ENCODE measurements at places on chromosomes 7 and 10.

DNA sequence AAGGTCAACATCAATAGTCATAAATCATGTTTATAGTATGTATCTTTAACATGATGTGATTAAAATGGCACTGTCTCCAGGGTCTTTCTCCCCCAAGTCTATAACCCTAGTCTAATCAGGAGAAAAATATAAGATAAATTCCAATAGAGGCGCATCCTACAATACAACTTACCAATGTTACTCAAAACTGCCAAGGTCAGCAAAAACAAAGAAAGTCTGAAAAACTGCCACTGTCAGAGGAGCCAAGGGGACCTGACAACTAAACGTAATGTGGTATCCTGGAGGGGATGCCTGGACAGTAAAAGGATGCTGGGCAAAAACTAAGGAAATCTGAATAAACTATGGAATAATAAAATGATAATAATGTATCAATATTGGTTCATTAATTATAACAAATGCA, 63.9 kb downstream of the TPK1 start:
- no peaks in the 10 kb centered on the region for H3K4me1 ChIP-seq
- no peak for DNase-seq
- no peak overlapping the region for H3K27ac ChIP-seq
- H3K4me3 ChIP-seq: no peak overlapping the region
- H3K27me3 ChIP-seq: no peaks in the 10 kb centered on the region

- H3K4me1 ChIP-seq: no peaks in the 10 kb centered on the region
- no peak overlapping the region for H3K27ac ChIP-seq
- DNase-seq: no peak
- H3K36me3 ChIP-seq: no peaks in the 10 kb centered on the region
Measured at GRCh38 chr10:132808383-132809231, 22.7 kb upstream of the NKX6-2 start.

- no peaks in the 10 kb centered on the region for H3K4me1 ChIP-seq
- no peaks in the 10 kb centered on the region for H3K36me3 ChIP-seq
- no peak for DNase-seq
- no peaks in the 10 kb centered on the region for H3K27me3 ChIP-seq
Measured at GRCh38 chr10:48459270-48460150, 145.4 kb downstream of the ARHGAP22 start.

- DNase-seq: no peak
- no peak overlapping the region for H3K4me3 ChIP-seq
- H3K4me1 ChIP-seq: no peaks in the 10 kb centered on the region
- no peaks in the 10 kb centered on the region for H3K36me3 ChIP-seq
Measured at GRCh38 chr10:50855015-50855414, 30.4 kb downstream of the A1CF start.

- H3K36me3 ChIP-seq: no peaks in the 10 kb centered on the region
- no peaks in the 10 kb centered on the region for H3K27me3 ChIP-seq
- no peaks in the 10 kb centered on the region for H3K4me1 ChIP-seq
- no peak overlapping the region for H3K4me3 ChIP-seq
- H3K27ac ChIP-seq: no peak overlapping the region
Measured at GRCh38 chr10:53601260-53601875, 828.8 kb upstream of the MBL2 start.

DNA sequence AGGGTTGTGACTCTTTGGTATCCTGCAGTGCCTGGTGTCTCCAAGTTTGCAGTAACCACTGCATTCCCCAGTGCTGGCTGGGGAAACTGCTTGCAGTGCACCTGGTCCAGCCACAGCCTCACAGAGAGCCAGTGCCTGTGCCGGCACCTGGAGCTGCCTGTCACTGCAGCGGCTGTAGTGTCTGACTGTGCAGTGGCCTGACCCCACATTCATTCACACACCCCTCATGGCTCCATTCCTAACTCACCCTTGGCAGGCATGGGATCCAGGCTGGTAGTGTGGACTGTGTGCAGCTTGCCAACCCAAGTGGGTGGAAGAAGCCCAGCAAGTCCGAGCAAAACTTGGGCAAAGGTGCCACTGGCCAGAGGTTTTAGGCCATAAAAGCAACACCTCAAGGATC, 3.7 kb upstream of the CYP3A43 start:
- H3K27me3 ChIP-seq: peaks cover 16% of the 10 kb centered on the region
- H3K36me3 ChIP-seq: no peaks in the 10 kb centered on the region
- no peak for DNase-seq
- no peak overlapping the region for H3K27ac ChIP-seq
- H3K4me1 ChIP-seq: no peaks in the 10 kb centered on the region

- no peak overlapping the region for H3K4me3 ChIP-seq
- no peak overlapping the region for H3K27ac ChIP-seq
- no peaks in the 10 kb centered on the region for H3K36me3 ChIP-seq
- no peak for DNase-seq
- no peaks in the 10 kb centered on the region for H3K27me3 ChIP-seq
Measured at GRCh38 chr10:7170626-7171322, 240.1 kb downstream of the SFMBT2 start.

DNA sequence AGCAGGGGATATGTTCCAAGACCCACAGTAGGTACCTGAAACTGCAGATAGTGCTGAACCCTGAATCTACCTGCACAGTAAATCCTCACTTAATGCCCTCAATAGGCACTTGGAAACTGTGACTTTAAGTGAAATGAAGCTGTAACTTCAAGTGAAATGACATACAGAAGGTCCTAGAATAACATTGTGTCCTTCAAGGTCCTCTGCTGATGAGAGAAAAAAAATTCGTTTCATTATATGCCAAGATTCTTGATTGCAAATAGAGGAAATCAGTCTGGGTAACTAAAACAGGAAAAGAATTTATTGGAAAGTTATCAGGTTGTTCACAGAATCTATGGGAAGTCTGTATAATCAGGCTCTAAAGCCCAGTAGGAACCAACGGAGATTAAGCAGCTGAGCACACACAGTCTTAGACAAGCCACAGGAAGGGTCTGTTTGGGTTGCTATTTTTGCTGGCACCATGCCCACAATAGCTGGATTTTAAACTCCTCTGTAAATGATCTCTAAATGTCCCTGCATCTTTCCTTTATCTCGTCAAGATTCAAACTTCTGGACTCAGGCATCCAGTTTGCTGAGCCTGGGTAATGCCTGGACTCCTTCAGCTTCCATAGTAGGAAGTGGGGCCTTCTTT, 57.5 kb downstream of the EXOC4 start:
- H3K36me3 ChIP-seq: no peaks in the 10 kb centered on the region
- H3K27ac ChIP-seq: no peak overlapping the region
- no peak for DNase-seq
- no peak overlapping the region for H3K4me3 ChIP-seq

DNA sequence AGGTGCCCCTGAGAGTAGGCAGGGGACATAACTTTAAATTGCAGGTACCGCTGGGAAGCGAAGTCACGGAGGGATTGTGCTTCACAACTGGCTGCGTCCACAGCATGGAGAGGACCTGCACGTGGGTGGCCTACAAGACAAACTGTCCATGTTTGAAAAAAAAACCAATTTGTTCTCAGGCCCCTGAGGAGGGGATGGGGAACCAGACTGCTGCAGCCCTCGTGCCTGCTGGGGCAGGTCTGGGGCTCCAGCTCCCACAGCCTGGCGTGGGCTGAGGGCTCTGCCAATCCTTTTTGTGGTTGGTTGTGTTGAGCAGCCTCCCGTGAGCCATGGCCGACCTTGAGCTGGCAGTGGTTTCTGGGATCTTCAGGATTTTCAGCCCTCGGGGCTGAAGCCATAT, 9.7 kb downstream of the SFRP5 start:
- DNase-seq: no peak
- no peaks in the 10 kb centered on the region for H3K36me3 ChIP-seq
- no peak overlapping the region for H3K4me3 ChIP-seq
- H3K4me1 ChIP-seq: no peaks in the 10 kb centered on the region
- H3K27me3 ChIP-seq: no peaks in the 10 kb centered on the region

DNA sequence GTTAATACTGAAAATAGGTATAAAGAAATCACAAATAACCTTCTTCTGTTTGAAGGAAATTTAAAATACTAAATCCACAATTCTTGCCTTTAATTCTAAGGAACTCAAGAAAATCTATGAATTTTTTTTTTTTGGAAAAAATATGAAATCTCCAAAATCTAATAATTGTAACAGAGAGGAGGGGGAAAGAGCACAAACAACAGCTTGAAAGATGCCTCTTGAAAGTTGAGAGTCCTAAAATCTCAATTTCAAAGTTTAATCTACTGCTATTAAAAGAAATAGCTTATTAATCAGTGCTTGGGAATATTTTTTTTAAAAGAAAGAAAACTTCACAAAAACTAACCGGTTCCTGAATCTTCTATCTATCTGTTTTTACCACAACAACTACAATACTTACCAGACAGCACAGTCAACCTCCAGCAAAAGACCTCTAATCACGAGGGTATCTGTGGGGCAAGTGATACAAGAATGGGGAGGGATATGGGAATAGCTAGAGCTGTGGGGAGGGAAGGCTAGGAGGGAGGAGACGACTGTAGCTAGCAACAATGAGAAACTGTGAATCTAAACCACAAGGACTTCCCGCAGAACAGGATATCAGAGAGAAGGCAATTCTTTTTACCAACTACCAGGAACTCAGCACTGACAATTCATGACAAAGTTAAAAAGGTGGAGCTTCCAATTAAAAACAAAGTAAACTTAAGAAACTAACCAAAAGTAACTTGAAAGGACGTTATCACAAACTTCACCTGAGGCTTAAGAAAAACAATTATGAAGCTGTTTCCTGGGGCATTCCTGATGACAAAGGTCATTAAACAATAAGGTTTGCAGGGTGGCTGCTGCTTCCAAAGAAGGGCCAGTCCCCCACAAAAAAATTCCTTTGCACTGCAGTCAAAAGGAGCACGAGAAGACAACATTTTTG, at the start of gene USP54:
TSS of gene USP54 (minus strand) at position 462 of the 919 bp plus-strand sequence. CDS start 15,684 bp downstream, outside the sequence.
- no peaks in the 10 kb centered on the region for H3K27me3 ChIP-seq
- DNase-seq: no peak
- peaks cover 44% of the 10 kb centered on the region for H3K4me1 ChIP-seq
- peak within 1 kb of the TSS; percentile 84 for H3K27ac ChIP-seq
- H3K36me3 ChIP-seq: no peaks in the 10 kb centered on the region

GRCh38 chr10:24240041-24240751, 31.3 kb downstream of the KIAA1217 start:
- peaks cover 3% of the 10 kb centered on the region for H3K4me1 ChIP-seq
- no peaks in the 10 kb centered on the region for H3K36me3 ChIP-seq
- no peak overlapping the region for H3K4me3 ChIP-seq
- H3K27me3 ChIP-seq: no peaks in the 10 kb centered on the region
- no peak for DNase-seq

- H3K4me3 ChIP-seq: no peak overlapping the region
- peaks cover 3% of the 10 kb centered on the region for H3K4me1 ChIP-seq
- H3K36me3 ChIP-seq: no peaks in the 10 kb centered on the region
- H3K27ac ChIP-seq: no peak overlapping the region
- H3K27me3 ChIP-seq: peaks cover 7% of the 10 kb centered on the region
Measured at GRCh38 chr7:148242294-148242821, 348.2 kb upstream of the C7orf33 start.

GRCh38 chr10:35874311-35875015, 232.4 kb upstream of the FZD8 start:
- no peak for DNase-seq
- H3K27ac ChIP-seq: no peak overlapping the region
- no peaks in the 10 kb centered on the region for H3K27me3 ChIP-seq
- H3K36me3 ChIP-seq: no peaks in the 10 kb centered on the region

DNA sequence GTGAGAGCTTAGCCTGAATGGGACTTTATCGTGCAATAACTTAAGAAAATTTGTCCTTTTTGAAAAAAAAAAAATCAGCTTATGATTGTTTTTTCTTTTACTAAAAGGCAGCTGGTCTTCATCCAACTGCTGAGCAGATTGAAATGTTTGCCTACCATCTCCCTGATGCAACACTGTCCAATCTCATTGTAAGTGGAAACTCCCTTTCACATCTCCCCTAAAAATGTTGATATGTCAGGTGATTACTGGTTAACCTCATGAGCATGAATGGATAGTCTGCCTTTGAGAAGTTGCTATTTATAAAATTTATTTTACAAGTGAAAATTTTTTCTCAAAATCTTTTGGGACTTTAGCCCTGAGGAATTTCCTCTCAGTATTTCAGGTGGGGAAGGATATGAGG, 17.8 kb upstream of the HKDC1 start:
- H3K4me3 ChIP-seq: no peak overlapping the region
- no peaks in the 10 kb centered on the region for H3K27me3 ChIP-seq
- no peak overlapping the region for H3K27ac ChIP-seq
- H3K4me1 ChIP-seq: no peaks in the 10 kb centered on the region
- DNase-seq: no peak

DNA sequence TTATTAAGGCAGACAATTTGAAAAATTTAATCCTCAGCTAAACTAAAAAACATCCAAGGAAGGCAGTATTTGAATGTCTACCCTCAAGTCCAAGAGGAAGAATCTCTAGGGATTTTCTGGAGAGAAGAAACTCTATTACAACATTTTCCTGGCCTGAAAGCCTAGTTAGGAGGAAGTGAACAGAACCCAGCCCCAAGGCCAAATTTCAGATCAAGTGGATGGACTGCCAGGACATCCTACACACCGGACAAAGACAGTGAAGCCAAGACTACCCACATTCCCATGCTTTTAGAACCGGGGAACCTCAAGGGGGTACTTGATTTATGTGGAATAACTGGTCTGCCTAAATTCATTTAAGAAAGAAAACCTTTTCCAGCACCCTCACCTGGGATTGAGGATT, 108.9 kb upstream of the MEOX2 start:
- H3K4me3 ChIP-seq: no peak overlapping the region
- H3K27me3 ChIP-seq: no peaks in the 10 kb centered on the region
- no peaks in the 10 kb centered on the region for H3K4me1 ChIP-seq
- H3K36me3 ChIP-seq: no peaks in the 10 kb centered on the region

DNA sequence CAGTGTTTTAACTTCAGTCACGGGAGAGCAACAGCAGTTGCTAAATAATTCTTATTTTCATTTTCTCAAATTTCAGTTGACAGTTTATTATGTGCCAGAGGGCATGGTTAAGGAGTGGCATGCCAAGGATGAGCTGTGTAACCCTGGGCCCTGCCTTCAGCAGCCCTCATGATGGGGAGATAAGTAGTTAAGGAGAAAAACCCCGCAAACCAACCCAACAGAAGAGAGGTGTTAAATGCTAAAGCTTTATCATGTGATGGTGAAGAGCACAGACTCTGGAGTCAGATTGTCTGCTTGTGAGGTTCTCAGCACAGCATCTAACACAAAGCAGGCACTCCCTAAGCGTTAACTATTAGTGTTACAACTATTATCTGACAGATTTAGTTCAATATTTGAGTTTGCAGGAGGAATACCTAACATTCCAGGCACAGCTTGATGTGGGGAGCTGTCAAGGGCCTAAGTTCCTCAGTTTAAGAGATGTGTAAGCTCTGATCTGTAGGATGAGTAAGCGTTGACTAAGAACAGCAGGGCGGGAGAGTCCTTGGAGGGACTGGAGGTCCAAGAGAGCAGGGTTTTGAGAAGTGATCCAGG, 29.6 kb downstream of the STAM start:
- no peaks in the 10 kb centered on the region for H3K27me3 ChIP-seq
- H3K4me3 ChIP-seq: peak overlapping the region; percentile 18
- no peaks in the 10 kb centered on the region for H3K36me3 ChIP-seq

- no peak overlapping the region for H3K27ac ChIP-seq
- H3K27me3 ChIP-seq: no peaks in the 10 kb centered on the region
- no peak for DNase-seq
- no peaks in the 10 kb centered on the region for H3K4me1 ChIP-seq
- H3K4me3 ChIP-seq: no peak overlapping the region
Measured at GRCh38 chr7:154853063-154853726, 149.7 kb downstream of the PAXIP1 start.

- H3K27ac ChIP-seq: no peak overlapping the region
- H3K4me3 ChIP-seq: no peak overlapping the region
- H3K36me3 ChIP-seq: no peaks in the 10 kb centered on the region
- H3K4me1 ChIP-seq: peaks cover 7% of the 10 kb centered on the region
Measured at GRCh38 chr10:88987243-88987725, 3.3 kb upstream of the FAS start.

Measured in Panc1 (cell line).